Activated naive CD4-positive, alpha-beta T cell treated with anti-CD3 and anti-CD28 coated beads, Interleukin-2, amount 50 U/mL, for 72 hours (primary cell): ENCODE measurements at places on chromosomes 2 and 18.

DNA sequence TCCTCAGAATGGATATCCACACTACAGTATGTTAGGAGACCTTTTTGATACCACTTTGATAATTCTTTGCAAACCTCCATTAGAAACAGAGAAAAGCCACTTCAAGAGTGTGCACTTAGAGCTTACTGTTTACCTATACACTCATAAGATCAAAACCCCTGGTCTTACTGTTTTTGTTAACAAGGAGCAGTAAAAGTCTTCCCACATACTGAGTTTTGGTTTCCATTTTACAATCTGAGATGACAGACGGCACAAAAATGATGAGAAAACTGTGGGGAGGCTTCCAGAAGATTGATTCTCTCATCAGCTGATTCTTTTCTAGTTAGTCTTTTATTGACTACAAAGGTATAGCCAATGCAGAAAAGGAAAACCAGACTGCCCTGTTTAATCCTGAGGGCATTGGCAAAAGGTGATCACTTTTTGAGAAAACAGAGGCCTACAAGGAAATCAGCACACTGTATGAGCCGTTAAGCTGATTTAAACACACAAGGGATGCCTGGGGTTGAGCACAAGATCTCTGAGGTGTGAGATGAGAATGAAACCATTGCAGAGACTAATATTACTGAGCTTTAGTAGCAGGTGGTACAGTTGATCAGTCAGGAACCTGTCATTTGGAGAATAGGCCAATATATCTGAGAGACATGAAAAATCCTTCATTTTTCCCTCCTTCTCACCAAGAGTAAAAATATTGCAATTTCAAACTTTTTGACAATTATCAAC, 368.6 kb downstream of the GRB14 start:
- DNase-seq = no peak

GRCh38 chr2:9103663-9104277, 100.3 kb upstream of the MBOAT2 start:
- no peak for DNase-seq

GRCh38 chr18:39918847-39919246, 2036.2 kb upstream of the PIK3C3 start:
- no peak for DNase-seq

GRCh38 chr2:98847853-98848252, 88.2 kb downstream of the CRACDL start:
- no peak for DNase-seq

DNA sequence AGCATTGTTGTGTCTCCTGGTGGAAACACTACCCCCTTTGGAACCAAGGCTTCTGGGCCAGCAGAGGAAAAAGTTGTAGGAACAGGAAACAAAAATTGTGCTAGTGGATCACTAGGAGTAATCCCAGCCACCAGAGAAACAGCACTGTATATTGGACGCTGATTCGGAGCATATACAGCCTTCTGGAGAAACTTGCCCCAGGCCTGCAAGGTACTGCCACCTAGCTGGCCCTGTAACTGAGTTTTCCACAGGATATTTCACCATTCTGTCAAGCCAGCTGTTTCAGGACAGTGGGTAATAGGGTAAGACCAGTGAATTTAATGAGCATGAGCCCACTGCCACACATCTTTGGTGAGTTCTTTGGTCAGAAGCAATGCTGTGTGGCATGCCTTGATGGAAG, 25.1 kb upstream of the EMILIN2 start:
- DNase-seq = no peak

DNA sequence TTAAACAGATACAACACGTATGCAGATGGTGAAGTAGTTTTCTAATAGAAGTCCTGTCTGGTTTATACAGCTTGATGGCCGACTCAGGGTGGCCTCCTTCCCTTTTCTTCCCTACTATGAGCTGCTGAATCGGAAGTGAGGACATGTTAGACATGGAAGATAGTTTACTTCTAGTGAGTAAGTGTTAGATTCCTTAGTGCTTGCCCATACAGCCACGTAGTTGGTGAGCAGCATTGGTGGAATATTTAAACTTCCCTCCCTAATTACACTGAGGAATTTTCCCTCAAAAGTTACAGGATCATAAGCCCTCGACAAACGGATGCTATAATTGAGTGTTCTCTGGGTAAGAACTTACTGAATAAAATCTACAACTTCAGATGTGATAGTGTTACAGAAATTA, 52.1 kb downstream of the RHBDD1 start:
- no peak for DNase-seq

DNA sequence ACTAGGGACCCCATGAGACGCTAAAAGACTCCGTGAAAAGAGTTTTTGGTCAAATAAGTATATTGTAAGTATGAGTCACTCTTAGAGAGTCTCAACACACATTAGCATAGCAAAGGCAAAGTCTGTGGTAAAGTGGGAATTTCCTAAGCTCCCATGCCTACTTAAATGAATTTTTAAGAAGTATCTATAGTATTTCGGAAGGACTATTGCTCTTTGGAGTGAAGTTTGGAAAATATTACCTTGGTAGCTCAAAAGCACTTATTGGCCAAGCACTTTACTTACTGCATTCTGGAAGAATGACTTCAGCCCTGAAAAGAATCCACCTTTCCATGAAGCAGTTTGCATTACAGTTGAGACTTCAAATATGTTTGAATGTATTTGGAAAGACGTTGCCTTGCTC, 57.1 kb downstream of the CAVIN2 start:
- no peak for DNase-seq

DNA sequence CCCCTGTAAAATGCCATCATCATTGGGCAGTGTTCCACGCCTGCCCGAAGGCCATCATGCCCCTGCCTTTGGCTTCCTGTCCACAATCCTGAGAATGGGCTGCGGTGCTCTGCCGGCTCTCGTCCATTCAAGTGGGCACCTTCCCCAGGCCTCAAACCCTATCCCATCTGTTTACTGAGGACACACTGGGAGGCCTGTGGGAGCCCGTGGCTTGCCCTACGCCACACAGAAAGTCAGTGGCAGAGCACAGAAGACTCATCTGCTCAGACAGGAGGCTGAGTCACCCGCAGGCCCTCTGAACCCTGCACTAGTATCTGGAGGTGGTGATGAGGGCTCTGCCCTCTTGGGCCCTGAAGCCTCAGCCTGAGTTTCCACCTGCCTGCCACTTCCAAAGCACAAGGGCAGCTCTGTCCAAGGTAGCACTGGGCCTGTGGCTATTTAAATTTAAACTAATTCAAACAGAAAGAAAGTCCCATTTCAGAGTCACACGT, 19.1 kb upstream of the ANKRD53 start:
- peak; percentile 2 for DNase-seq

- no peak for DNase-seq
Observed at GRCh38 chr18:23186781-23187180, 51.5 kb downstream of the CABLES1 start.

GRCh38 chr2:188450732-188451483, 159.2 kb downstream of the GULP1 start:
- no peak for DNase-seq

DNA sequence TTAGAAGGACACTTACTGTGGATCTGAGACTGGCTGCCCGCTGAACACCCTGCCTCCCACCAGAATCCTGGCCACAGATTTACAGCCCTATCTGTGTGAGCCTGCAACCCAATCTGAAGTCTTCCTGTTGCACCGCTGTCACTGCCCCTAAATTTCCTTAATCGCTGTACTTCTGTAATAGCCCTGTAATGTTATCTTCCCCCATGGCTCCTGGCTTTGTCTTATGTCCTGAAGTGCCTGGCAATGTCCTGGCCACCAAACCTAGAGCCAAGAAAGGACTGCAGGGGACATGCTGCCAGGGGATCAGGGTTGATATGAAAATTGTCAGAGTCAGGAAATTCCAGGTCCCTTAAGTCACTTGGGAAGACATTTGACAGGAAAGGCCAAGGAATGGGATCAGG, 52.7 kb downstream of the FHOD3 start:
- DNase-seq = no peak

DNA sequence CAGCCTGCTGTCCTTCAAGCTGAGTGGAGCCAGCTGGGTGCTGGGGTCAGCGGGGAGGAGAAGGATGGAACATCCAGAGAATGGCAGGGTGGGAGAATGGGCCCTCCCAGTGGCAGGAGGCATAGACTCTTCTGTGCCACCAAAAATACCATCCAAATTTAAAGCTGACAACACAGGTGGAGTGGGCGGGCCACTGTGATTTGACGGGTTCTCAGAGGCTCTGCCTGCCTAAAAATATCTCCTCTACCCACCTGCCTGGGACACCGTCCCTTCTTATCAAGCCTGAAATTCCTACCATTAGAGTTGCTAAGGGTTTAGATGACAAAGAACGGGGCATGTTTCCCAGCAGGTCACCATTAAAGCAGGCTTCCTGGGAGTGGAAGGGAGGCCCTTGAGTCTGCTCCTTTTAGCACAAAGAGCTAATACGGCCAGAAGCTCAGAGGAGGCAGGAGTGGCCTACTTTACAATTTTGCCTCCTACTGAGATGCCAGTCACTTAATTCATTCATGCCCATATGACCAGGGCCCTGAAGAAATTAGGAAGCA, 19.8 kb upstream of the MARCHF4 start:
- no peak for DNase-seq

DNA sequence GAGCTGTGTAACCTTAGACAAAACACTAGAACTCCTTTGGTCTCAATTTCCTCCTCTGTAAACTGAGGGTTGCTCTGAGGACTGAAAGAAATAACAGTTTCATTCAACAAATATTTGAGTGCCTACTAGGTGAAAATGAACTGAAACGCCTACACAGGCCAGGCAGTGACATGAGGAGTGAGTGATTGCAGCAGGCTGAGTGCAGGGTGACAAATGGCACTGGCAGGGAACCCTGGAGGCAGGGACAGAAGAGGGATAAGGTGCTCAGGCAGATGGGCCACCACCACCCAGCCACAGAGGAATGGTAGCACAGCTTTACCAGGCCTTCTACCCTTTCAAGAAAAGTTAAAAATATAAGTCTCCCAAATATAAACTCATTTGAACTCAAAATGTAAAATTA, 11.5 kb upstream of the RNU4ATAC start:
- no peak for DNase-seq

DNA sequence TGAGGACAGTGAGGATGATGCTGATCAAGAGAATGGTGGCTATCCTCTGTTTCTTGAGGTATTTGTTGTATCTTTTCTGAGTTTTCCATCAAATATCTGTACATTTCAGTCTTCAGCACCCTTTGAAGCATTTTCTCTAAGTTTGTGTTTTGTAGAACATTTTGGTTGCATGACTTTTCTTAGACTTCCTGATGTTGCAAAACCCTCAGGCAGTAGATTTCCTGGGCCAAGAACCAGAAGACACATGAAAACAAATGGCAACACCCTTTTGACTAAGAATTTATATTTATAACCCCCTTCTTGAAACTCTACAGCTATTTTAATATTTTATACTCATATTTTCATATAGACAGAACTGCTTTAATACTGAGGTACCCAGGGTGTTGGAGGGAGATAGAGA, 16.2 kb downstream of the HNMT start:
- no peak for DNase-seq

- DNase-seq = no peak
Observed at GRCh38 chr18:36187826-36188721, 777 bp downstream of the MOCOS start.

DNA sequence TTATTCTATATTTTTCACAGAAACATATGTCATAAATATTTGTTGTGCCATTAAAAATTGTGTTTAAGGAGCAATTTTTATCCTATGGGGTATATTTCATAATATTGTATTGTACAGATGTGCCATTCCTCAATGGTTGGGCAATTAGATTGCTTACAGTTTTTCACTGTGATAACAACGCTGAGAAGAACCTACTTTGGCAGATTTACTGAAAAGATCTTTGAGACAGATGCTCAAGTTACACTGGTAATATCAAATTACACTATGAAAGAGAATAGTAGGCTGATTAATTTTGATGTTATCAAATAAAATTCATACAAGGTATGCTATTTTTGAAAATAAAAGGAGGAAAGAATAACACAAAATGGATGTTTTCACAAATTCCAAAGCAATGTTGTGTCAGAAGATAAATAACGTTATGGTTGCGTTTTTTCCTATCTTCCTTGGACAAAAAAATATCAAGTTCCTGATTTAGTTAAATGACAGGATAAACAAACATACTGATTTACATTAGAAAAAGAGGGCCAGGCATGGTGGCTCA, 335.1 kb upstream of the ZNF521 start:
- no peak for DNase-seq

DNA sequence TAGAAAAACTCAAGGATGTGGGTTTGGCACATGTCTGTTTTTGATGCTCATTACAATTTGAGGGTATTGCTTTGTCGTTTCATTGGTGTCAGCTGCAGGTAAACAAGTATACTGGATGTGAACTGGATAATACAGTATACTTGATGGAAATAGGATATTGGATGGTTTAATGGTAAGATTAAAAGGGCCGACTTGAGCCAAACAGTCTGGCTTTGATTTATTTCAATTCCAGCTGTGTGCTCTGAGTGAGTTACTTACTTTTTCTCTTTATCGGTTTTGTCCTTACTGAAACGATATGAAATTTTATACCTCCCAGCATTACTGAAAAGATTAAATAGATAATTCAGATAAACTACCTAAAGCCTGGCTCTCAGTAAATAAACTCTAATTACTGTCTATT, 227.6 kb downstream of the ASXL3 start:
- DNase-seq = no peak

GRCh38 chr18:56479841-56480240, 158.6 kb downstream of the TXNL1 start:
- DNase-seq = no peak

- DNase-seq = no peak
Observed at GRCh38 chr18:76554547-76555222, 59.6 kb upstream of the ZNF516 start.

DNA sequence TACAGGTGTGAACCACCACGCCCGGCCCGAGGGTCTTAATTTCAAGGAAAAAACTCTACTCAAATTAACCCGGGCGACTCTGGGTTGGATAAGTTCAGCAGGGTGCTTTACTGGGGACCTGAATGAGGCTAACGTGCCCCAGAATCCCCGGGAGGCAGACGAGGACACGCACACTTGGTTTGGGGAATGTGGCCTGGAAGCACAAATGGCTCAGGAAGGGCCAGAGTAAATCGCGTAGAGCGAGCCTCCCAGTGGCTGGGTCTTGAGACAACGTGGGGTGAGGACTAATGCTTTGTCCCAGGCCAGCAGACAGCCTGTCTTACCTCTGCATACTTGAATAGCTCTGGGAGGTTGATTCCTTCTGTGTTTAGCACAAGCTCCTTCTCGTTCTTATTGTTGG, 75.8 kb downstream of the POLR1A start:
- no peak for DNase-seq

DNA sequence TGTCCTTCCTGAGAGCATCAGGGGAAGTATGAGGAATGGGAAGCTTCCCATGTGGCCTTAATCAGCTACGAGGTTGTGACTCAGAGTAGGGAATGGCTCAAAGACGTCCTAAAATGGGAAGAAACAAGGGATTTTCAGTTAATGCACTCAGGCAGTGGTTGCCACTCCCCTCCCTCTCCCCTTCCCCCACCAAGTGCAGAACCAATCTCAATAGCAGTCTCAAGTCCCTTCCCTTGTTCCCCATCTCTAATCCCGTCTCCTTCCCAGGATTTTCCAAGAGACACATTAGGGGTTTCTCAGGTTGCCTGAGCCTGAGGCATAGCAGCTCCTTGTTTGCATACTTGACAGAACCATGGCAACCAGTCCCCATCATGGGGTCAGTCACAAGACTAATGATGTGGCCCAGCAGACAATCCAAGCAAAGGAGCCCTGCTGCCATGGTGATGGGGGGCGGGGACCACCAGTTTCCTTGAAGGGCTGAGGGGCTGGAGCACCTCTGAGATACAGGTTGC, 18.2 kb upstream of the RESP18 start:
- no peak for DNase-seq
